ENCODE measurements at places on chromosomes 6 and 20.

DNA sequence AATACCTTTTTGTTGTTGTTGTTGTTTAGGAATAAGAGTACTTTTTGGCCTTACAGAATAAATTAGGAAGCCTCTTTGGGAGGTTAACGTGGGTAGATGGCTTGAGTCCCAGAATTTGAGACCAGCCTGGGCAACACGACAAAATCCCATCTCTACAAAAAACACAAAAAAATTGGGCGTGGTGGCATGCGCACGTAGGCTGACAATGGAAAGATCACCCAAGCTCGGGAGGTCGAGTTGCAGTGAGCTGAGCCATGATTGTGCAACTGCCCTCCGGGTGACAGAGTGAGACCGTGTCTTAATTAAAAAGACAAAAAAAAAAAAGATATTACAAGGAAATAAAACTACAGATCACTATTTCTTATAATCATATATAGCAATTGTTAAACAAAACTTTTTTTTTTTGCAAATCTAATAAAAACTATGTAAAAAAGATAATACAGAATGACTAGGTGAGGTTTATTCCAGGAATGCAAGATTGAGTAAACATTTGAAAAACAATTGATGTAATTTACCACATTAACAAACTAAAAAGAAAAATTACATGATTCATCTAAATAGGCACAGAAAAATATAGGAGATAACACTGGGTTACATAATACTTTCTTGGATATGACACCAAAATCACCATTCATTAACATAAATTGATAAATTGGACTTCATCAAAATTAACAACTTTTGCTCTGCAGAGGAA lies 43.6 kb upstream of the ASCC3 start:
- DNase-seq: no peak

DNA sequence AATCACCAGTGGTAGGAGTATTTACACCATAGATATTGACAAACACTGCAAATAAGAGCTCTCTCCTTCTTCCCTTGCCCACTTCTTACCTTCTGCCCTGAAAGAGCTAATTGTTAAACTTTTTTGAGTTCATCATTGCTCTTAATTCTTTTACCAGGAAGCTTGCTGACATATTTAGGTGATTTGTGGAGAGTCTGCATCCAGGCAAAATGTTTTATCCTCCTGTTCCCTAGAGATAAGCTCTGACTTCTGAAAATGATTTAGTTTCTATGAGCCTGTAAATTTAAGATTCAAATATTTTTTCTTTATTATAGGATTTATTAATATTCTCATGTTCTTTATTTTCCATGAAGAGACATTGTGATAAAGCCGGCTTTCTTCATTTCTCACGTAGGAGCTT lies 81.5 kb downstream of the ADGRB3 start:
- no peak for DNase-seq

- peak; percentile 85 for DNase-seq
These were observed 241.6 kb upstream of the SUPT3H start for GRCh38 chr6:45619211-45619760.

DNA sequence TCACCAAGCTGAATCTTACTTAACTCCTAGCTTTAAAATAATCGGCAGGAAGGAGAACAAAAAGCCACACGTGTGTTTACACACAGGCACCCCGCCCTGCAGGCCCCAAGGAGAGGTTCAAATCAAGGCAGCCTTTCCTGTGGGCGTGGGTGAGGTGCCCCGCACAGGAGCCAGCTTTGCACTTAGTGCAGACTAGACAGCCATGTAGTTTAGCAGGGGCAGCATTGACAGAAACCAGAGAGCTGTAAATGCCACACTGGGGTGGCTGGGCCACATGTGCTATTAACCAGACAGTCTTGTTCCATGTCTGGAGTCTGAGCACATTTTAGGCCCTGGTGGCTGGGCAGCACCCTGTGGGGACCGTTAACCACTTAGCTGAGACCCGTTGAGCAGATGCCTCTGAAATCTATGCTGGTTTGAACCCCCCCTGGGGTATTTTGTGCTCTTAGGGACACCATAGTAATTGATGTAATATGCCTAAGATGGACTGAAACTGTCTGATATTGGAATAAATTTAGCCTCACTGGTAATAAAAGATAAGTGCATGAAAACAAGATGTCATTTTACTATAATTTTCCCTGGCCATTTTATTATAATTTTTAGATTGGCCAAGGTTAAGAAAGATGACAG lies 106.4 kb upstream of the KCNG1 start:
- no peak for DNase-seq

DNA sequence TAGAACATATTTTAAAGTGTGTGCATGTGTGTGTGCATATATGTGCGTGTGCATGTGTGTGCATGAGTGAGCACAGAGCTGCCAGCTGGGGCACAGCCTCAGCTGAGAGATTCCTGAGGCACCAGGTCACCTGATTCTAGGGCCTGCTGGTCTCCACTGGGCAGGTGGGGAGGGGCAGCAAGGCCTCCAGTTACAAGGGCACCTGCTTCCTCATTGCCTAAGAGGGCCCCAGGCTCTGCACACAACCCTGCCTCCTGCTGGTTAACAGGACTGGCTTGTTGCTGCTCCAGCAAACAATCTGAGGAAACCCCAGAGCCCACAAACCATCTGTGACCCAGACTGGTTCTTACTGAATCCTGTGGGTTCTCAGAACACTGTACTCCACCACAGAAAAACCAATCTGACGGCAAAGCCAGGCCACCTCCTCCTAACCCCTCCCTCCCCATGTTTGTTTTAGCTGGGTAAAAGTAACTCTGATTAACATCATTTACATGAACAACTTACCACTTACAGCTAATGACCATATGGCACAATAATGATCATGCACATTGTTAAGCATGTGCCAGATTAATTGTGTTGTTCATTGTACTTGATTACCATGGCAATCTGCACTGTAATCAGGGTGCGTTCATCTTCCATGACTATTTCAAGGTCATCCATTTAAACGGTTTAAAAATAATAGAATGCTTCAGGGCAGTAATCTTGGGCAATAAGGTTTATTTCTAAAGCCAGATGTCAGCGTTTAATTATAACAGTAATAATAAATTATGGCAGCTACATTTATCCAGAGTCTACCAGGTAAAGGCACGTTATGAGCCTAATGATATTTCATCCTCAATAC lies 23.1 kb upstream of the UBE2J1 start:
- DNase-seq: no peak

DNA sequence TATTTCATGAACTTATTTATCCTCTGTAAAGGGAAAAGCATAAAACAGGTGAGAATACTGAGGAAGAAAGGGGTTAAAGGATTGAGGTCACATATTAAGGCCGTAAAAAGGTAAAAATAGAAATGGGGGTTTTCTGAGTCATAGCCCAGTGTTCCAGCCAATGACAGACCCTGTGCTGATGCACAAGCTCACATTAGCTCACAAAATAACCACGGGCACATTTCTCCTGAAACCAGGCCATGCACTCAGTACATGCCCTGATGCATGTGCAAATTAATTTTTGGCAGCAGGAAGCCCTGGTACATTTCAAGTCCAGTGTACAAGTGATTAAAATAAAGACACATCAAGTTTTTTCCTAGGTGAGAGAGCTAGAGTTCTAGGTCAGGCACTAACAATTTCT lies 194.4 kb downstream of the TMEM200A start:
- DNase-seq: no peak

- no peak for DNase-seq
These were observed 22.5 kb downstream of the PLAGL2 start for GRCh38 chr20:32184961-32185603.

DNA sequence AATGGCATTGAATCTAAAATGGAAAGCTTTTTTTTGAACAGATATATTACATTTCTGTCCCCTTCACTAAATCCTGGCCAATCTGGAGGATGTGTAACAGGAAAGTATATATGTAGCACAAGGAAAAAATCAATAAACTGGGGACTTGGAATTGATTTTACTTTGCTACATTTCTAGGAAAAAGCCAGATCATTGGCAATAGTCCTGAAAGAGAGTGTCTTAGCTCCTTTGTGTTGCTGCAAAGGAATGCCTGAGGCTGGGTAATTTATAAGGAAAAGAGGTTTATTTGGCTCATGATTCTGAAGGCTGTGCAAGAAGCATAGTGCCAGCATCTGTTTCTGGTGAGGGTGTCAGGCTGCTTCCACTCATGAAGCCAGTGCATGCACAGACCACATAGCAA lies 574.9 kb downstream of the HTR1B start:
- DNase-seq: no peak
